ENCODE measurements at places on chromosomes 7 and 10.

DNA sequence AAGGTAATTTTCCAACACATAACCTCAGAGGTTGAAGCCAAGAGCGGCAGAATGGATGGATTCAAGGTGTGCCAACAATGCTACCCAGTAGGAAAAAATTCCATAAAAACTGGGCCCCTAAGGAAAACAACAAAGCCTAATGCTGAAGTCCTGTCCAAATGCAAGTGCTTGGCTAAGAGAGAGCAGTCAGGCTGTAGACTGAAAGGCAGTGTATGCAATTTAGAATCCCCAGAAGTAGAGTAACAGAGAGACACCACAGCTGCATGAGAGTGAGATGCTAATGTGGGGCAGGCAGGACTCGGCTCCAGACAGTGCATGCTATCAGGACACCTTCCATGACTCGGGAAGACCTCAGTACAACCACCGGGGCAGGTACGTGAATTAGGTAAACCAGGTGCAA, 124.5 kb downstream of the ZFAND4 start:
- DNase-seq = no peak

GRCh38 chr7:142443216-142444010, 185.6 kb upstream of the PRSS58 start:
- DNase-seq = no peak

DNA sequence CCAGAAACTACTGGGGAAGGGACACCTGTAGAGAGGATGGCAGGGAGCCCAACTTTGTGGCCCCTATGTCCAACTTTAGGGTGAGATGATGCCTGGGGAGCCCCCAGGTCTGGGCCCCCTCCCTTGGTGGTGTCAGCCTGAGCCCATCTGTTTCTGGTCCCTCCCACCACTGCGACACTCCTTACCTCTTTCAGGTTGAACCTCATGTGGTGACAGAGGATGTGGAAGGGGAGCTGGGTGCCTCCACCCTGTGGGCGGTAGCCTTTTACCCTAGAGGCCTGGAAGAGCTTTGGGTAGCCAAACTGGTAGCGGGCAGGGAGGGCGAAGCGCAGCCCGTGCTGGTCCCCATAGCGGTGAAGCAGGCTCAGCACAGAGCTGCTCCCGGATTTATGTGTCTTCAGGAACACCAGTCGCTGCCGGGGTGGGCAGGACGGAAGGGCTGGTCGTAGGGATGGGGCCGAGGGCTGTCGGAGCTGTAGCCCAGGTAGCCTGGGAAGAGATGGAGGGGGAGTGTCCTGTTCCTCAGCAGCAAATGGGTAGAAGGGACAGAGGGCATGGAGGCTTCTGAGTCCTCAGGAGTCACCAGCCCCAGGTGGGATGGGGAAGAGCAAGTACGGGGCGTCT, 2.0 kb downstream of the GAL3ST4 start:
- DNase-seq = peak; percentile 39

DNA sequence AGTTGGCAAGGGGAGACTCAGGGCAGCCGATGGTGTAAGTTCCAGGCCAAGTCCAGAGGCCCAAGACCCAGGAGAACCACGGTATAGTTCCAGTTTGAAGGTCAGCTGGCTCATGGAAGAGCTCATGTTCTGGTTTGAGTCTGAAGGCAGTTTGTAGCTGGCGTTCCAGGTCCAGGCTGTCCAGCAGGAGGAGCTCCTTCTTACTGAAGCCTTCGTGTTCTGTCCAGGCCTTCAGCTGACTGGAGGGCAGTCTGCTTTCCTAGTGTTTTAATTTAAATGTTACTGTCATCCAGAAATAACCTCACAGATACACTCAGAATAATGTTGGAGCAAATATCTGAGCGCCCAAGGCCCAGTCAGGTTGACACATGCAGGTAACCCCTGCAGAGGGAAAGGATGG, 4.2 kb downstream of the SUN1 start:
- no peak for DNase-seq

GRCh38 chr10:18523858-18524257, 127.5 kb downstream of the NSUN6 start:
- DNase-seq = no peak

GRCh38 chr7:54995610-54996363, 23.0 kb upstream of the EGFR start:
- no peak for DNase-seq

- DNase-seq = no peak
Observed at GRCh38 chr10:69220507-69220906, 375 bp downstream of the HKDC1 start.

- no peak for DNase-seq
Observed at GRCh38 chr7:43942997-43943396, 16.8 kb downstream of the UBE2D4 start.

- no peak for DNase-seq
Observed at GRCh38 chr7:155979566-155979965, 167.3 kb upstream of the SHH start.

GRCh38 chr10:128735996-128736395, 609.8 kb upstream of the MKI67 start:
- no peak for DNase-seq

GRCh38 chr10:108362296-108362695, 1197.8 kb upstream of the SORCS1 start:
- no peak for DNase-seq

- peak; percentile 20 for DNase-seq
Observed at GRCh38 chr10:30784897-30785605, 155.5 kb upstream of the LYZL2 start.

DNA sequence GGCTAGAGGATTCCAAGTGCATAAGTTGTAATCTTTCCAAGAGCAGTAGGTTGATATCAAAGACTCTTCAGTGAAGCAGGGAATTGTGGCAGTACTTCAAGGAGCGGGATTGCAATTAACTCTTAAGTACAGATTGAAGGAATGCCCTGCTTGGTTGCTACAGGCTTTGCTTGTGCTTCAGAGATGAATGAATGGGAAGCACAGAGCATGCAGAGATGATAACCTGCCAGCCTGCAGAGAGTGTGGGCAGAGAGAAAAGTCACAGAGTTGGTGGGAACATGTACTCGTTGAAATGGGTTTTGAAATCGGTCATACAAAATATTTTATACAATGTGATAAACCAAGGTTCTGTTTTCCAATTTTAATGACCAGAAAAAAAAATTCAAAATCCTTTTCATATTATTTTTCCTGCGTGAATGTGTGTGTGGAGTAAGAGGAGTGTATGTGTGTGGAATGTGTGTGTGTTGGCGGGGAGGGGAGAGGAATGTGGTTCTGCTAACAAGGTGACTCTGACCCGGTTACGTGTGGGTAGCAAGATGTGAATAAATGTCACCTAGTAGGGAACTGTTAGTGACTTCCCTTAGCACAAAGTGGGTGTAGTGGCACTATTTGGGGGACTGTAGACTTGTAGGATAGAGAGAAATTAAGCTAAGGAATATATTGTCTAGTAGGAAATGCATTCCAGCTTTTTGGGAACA, 697.8 kb downstream of the GATA3 start:
- DNase-seq = no peak

GRCh38 chr7:51209426-51209825, 107.2 kb downstream of the COBL start:
- DNase-seq = no peak

Measured in stimulated activated naive CD4-positive, alpha-beta T cell (primary cell).